ENCODE measurements at places on chromosomes 2 and 18.

DNA sequence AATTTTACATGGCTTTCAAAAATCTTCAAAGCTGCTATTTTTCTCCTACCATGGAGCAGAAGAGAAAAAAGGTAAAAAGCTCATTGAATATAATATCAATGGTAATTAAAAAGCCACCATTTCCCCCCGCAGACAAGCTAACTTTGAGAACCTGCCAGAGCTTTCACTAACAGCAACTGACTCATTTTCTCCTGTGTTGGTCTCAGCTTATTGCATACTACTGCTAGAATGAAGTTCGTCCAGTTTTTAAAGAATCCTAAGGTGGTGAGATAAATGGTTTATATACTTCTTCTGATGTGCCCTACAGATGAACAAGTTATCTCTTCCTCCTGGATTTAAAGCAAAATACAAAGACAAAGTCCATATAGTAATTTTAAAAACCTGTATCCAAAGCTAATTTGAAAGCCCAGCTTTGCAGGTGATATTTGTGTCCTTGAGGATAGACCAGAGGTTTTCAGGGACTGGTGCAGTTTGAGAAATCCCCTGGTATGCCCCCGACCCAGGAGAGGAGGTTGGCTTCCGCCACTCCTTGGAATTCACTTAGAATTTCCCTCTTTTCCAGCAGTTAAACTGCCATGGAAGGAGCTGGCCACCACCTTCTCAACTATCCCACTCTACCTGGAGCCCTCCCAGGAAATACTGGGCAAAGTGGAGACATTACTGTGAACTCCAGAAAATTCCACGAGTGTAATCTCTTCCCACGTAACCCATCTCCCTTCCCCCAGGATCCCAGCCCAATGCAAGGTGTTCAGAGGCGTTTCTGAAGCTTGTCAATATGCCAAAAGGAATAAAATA lies 17.5 kb downstream of the YPEL5 start:
- DNase-seq = no peak

GRCh38 chr2:45128580-45128997 lies 119.3 kb upstream of the SIX2 start:
- no peak for DNase-seq

DNA sequence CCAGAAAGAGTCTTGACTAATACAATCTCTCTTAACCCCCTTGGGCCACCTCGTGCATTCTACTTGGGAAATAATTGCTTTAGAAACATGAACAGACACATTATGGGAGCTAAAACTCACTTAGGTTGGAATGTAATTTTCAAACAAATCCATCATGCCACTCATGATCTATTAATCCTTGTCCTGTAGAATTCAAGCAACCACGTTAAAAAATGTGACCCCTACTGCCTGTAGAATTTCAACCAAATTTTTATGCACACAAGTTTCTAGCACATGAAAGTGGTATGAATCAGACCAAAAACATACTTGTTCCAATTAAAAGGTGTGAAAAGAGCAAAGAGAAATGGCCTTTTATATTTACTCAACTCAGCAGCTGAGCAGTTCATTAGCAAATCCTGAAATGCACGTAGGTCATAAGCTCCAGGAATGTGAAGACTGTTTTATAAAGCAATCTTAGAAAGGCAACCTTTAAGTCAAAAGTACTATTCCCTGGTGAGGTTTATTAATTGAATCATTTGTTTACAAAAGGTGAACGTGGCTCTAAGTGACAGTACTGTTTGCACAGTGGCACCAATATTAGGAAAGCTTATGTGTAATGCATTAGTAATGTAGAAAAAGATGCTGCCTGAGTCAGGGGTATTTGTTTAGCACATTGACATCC lies 459.4 kb upstream of the UBE2E3 start:
- no peak for DNase-seq

DNA sequence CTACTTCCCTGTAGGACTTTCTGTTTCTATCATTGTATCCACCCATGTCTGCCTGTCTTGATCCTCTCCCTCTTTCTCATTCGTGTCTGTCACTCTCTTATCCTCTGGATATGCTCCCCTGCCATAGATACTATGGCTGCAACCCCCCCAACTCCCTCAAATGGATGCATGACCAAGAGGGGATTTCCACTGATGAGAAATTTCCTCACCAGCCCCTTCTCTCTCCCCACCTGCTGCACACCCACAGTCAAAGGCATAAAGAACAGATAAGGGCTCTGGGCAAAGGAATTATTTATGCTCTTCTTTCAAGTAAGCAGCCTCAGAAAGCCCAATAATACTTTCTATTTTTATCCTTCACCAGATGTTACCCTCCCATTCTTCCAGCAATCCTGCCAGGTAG lies 121.3 kb downstream of the FOXI3 start:
- DNase-seq = no peak

DNA sequence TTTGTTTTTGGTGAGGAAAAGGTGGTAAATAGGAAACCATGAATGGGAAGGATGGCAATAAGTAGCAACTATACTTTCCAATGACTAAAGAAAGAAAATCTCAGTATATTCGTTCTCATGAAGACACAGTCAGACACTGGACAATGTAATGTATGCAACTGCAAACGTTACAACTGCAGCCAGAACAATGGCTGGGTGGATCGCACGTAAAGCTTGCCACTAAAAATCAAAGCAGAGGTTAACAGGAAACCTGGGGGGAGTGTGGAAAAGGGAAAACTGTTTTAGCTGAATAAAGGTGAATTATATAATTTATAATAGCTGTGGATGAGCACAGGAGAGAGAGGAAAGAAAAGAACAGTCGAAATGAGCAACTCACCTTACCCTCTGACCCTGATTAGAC lies 33.3 kb downstream of the NEMP2 start:
- no peak for DNase-seq

DNA sequence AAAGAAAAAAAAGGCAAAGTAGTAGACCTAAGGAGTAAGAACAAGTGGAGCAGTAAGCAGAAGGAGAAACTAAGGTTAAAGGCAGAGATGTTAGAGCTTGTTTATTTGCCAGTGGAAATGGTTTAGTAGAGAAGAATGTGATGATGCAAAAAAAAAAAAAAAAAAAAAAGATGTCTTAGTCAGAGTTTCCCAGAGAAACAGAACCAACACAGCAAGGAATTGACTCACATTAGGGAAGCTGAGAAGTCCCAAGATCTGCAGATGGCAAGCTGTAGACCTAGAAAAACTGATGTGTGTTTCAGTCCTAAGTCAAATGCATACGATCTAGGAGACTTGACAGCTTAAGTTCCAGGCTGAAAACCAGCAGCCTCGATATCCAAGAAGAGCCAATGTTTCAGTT lies 1548.8 kb upstream of the LRRTM1 start:
- DNase-seq = no peak

GRCh38 chr2:10124538-10125045 lies 2.1 kb downstream of the RRM2 start:
- peak; percentile 36 for DNase-seq

DNA sequence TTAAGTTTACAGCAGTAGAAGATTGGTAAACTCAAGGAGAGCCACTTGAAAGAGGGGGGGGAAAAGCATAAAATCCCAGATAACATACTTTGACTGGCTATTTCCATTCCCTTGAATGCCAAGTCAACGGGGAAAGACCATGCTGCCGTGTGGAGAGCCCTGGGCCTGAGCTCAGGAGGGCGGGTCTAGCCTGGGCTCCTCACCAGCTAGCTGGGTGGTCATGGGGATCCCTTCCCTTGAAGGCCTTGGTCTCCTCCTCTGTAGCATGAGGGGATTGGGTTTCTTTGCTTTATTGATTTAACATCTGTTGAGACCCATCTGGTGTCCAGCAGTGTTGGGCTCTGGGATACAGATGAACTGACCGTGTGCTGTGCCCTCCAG lies 35.0 kb downstream of the TEX51 start:
- DNase-seq = no peak

GRCh38 chr2:239870276-239870675 lies 154.9 kb downstream of the NDUFA10 start:
- DNase-seq = no peak

GRCh38 chr18:8608795-8609658 lies at the start of gene RAB12:
Gene RAB12, plus strand, starts transcription at chr18:8609437. Its CDS starts 3 bp downstream, at chr18:8609440.
- DNase-seq = peak; percentile 28

- DNase-seq = no peak
Measured at GRCh38 chr2:143132355-143132754, 3.1 kb downstream of the ARHGAP15 start.

DNA sequence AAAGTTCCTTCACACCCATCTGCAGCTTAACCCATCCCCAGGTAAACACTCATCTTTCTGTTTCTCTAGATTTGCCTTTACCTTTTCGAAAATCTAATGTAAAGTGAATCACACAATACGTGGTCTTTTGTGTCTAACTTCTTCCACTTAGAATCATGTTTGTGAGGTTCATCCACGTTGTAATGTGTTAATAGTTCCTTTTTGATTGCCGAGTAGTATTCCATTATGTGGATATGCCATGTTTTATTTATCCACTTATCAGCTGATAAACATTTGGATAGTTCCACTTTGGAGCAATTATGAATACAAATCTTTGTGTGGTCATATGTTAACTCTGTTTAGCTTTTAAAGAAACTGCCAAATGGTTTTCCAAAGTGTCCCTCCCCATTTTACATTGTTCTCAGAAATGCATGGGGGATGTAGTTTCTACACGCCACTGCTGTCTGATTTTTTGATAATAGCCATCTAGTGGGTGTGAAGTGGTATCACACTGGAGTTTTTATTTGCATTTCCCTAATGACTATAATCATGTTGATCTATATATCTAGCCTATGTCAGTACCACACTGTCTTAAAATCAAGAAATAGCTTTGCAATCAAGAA lies 22.3 kb downstream of the PECR start:
- DNase-seq = no peak

DNA sequence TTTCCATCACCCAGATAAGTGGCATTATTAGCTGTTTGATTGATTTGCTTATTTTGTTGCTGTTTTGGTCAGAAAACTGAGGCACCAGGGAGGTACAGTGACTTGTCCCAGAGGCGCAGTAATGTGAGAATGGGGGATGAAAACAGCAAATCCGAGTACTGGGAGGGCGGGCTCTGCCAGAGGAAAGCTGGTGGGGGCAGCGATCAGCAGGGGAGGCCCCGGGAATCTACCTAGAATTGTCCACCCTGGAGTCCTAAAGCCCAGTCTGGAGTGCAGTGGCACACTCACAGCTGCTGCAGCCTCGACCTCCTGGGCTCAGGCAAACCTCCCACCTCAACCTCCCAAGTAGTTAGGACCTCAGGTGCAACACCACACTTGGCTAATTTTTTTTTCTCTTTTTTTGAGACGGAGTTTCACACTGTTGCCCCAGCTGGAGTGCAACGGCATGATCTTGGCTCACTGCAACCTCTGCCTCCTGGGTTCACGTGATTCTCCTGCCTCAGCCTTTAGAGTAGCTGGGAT lies 17.0 kb upstream of the PTMA start:
- no peak for DNase-seq

DNA sequence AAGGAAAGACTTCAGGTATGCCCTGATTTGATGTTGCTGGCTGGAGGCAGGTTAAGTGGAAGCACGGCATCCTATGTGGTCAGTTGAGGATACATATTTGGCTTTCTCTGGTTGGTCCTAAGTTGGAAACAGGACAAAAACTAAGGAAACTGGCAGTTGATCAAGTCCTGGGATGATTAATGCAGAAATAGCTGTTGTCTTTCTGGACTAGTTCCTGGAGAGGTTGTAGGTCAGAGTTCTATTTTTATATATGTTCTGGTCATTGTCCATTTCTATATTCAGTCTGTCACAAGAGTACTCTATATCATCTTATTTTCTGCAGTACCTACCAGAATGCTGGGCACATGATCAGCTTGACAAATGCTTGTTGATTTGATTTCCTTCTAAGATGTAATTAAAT lies 4.0 kb upstream of the SLC35F5 start:
- DNase-seq = no peak

DNA sequence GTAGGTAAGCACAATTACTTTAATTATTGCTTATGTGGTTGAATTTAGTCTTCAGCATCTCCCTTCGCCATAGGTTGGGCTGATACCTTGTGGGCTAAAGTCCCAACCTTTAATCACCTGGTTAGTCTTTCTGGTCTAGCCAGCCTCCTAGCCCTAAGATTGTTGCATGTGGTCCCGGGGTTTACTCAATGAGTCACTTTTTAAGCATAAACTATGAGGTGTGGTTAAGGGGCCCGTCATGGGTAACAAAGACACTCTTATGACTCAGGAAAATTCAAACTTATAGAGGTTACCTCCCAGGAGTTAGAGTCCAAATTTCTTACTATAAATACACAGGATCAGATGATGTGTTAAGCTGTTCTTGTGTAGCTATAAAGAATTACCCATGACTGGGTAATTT lies 841.6 kb downstream of the TRIB2 start:
- DNase-seq = no peak

DNA sequence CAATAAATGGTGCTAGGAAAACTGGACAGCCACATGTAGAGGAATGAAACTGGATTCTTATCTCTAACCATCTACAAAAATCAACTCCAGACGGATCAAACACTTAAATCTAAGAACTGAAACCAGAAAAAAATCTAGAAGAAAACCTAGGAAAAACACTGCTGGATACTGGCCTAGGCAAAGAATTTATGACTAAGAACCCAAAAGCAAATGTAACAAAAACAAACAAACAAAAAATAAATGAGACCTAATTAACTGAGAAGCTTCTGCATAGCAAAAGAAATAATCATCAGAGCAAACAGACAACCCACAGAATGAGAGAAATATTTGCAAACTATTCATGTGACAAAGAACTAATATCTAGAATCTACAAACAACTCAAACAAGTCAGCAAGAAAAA lies 314.0 kb upstream of the REV1 start:
- no peak for DNase-seq

DNA sequence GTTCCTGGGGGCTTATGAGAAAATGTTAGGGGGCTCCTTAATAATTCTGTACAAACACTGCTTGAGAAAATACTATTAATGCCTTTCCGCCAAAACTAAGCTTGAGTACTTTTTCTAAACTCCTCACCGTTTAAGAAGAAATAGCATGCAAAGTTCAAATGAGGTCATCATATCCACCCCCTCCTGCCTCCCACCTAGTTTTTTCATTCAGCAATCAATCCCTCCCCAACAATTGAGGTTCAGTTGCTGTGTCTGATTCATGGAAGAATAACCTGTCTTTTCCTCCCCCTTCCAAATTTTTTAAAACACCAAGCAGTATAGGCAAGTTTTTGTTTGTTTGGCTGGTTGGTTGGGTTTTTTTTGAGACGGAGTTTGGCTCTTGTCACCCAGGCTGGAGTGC lies 24.4 kb upstream of the RMP24 start:
- DNase-seq = no peak

DNA sequence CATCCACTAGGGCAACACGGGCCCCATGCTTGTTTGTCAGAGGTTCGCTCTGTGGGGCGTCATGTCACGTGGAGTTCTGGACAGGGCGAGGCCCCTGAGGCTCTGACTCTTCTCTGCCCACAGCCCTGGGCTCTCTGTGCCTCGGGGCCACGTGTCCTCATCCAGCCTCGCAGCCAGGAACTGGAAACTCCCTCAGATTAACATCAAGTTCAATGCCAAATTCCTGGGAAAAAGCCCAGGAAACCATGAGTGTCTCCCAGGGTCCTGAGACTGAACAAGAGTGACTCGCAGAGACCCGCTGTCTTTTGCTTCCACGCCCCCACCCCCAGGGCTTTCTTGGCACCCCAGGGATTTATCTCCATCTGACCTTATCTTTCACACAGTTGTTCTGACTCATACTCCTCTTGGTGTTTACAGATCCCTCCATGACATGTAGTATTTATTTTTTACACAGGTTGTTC lies 174.0 kb upstream of the PIEZO2 start:
- no peak for DNase-seq

Measured in NCI-H1105 (cell line).